ENCODE measurements at places on chromosomes 12 and 14.

DNA sequence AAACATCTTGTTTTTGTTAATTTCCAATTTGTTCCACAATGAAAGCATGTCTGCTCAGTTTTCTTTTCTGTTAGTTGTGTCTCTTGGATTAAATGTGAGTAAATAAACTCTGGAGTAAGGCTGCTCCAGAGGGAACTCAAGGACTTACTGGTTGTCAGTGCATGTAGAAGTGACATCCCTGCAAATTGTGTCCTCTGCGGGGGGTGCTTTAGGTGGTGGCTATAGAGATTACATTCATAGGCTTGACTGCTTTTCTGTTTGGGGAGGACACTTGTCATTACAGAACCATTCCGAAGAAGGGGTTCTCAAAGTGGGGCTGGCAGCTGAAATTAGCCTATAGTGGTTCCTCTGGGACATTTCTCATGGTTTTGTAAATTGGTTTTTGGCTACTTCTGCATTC is 8.8 kb downstream of the TMTC2 start:
- no peak for DNase-seq

DNA sequence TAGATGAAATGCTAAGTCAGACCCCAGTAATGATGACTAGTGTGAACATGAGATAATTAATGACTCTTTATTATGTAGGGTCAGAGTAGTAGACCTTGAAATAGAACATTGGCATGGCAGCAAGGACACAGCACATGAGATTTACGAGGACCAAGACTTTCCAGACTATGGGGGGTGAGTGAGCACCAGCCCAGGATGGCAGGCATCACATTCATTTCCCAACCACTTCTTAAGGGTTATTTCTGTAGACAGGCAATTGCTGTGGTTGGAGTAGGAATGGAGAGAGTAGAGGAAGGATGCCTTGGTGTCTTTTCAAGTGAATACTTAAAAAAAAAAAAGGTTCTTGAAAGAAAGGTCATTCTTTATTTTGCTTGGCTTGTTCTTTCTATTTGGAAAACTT is 189.4 kb upstream of the DYRK2 start:
- no peak for DNase-seq

DNA sequence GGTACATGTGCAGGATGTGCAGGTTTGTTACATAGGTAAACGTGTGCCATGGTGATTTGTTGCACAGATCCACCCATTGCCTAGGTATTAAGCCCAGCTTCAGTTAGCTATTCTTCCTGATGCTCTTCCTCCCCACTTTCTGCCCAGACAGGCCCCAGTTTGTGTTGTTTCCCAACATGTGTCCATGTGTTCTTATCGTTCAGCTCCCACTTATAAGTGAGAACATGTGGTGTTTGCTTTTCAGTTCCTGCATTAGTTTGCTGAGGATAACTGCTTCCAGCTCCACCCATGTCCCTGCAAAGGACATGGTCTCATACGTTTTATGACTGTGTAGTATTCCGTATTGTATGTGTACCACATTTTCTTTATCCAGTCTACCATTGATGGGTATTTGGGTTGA is 251.7 kb upstream of the NOVA1 start:
- DNase-seq = no peak

- no peak for DNase-seq
Observed at GRCh38 chr14:78152201-78153063, 17.7 kb upstream of the NRXN3 start.

GRCh38 chr14:69152181-69152901 is 578 bp downstream of the DCAF5 start:
- no peak for DNase-seq

DNA sequence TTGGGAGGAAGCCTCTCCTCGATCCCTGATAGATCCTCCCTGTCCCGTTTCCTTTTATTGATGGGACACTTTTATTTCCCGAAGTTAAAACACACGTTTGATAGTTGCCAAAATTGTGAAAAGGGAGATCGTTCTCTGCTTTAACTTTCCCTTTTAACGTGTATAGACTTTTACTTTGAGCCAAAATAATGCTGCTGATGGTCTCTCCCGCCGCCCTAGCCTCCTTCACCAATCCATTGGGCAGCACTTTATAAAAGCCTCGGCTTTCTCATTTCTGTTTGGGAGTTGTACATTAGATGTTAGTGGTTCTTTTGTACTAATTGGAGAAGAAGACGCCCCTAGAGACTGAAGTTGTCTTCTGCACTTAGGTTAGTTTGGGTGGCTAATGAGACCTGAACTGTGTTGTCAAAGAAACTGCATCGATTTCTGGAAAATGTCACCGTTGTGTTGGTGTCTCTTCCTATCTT is 1.4 kb downstream of the TMTC2 start:
- DNase-seq = no peak

- no peak for DNase-seq
Observed at GRCh38 chr14:63966407-63966806, 113.6 kb downstream of the SYNE2 start.

DNA sequence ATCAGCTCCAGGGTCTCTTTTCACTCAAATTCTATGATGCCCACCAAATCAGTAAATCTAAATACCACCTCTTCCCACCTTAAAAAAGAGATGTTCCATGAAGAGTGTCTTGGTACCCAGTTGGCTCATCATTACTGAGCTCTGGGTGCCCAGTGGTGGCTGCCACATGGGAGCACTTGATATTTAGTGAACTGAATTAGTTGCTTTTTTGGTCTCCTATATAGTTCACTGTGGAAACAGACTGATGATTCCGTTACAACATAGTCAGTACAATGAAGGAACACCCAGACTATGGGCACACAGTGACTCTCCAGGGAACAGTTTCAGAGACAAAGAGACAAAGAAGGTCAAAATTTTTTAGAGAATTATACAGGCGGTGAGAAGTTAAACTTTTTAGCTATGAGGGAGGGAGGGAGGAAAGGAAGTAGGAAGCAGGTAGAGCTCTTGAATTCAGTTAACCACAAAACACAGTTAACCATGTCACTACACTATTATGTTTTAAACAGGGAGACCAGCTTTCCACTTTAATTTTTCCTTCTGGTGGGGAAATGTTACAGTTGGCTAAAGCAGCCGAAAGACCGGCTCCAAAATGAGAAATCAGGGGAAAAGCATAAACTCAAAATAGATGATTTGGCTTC is 14.6 kb upstream of the YY1 start:
- DNase-seq = no peak

DNA sequence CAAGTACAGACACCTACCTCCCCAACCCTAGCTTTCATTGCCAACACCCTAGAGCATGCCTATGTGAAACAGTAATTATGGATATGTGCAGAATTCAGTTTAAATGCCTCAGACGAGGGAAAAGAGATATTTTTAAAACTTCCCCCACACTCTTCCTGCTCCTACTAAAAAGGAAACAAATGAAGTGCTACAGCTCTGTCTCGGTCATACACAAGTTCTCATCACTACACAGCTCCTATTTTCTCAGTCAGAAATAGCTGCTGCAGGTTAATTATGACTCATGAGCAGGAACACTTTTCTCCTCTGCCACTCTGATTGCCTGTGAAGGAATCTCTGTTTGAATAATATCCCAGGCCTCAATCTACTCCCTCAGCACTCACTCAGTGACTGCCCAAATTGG is 703.6 kb upstream of the FLRT2 start:
- DNase-seq = no peak

DNA sequence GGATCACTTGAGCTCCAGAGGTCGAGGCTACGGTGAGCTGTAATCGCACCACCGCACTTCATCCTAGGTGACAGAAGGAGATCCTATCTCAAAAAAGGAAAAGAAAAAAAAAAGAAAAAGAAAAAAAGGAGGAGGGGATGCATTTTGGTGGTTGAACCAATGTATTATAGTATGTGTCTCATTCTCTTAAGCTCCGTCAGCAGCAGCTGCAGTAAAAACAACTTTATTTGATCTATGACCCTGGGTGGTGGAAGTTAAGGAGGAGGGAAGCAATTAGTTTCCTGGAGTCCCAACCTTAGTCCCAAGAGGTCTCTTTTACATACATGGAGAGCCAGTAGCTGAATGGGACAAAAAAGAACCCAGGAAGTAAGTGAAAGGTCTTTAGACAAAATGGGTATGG is 26.8 kb upstream of the APOF start:
- no peak for DNase-seq

- DNase-seq = no peak
Observed at GRCh38 chr14:38743966-38744584, 359.0 kb downstream of the SEC23A start.

DNA sequence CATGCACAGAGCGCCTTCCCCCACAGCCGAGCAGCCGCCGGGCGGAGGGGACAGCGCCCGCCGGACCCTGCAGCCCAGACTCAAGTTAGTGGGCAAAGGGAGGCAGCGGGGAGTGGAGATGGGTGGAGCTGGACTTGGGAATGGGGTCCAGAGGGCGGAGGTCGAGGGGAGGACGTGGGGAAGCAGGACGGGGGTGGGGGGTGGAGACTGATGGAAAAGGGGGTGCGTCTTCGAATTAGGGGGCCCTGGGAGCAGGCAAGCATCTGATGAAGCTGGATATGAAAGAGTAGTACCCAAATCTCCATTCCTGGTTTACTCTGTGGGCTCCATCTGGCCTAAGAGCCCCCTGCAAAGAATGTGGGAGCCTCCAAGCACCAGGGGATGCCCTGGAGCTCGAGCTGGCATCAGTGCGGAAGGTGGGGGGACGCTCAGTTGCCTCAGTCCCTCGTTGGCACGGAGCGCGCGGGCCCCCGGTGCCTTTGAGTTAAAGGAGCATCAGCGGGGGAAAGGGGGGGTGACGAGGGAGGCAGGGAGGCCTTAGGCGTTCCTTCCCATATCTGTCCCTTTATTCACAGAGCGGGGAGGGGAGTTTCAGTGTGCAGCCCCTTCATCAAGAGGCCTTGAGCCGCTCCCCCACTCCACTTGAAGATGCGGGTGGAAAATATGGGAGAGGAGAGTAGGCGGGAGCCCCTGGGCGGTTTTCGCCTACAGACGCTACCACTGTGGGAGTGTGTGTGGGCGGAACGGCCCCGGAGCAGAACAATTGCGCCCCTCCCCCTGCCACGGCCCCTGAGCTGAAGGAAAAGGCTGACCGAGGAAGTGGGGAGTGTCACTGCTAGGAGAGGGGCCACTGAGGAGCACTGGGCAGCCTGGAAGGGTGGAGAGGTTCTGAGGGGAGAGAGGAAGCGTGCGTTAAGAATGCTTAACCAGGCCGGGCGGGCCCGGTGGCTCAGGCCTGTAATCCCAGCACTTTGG is 644 bp downstream of the NAB2 start:
- no peak for DNase-seq

- DNase-seq = no peak
Observed at GRCh38 chr14:38022775-38023174, 184.9 kb upstream of the SSTR1 start.

- no peak for DNase-seq
Observed at GRCh38 chr12:49932533-49933130, 17.9 kb upstream of the AQP2 start.

GRCh38 chr14:73696466-73697400 is 17.5 kb downstream of the PNMA1 start:
- DNase-seq = no peak

- no peak for DNase-seq
Observed at GRCh38 chr12:104615048-104615561, 158.4 kb downstream of the CHST11 start.

- no peak for DNase-seq
Observed at GRCh38 chr12:108270035-108270848, 68.9 kb downstream of the CMKLR1 start.

GRCh38 chr14:104770851-104771272 is 17.9 kb downstream of the SIVA1 start:
- no peak for DNase-seq

DNA sequence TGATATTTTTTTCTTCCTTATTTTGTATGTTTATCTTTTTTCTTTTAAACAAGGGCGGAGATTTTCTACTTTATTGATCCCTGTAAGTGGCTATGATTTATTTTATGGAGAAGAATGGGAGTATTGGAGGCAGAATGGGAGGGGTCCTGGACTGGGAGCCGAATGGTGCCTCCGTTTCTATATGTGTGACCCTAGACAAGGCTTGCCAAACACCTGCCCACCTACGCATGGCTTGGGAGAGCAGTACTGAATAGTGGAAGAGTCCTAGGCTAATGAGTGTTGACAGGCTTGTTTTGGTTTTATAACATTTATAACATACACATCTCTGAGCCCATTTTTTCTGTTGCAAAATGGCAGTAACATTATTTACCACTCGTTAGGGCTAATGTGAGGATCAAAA is 29.0 kb downstream of the STK38L start:
- no peak for DNase-seq

DNA sequence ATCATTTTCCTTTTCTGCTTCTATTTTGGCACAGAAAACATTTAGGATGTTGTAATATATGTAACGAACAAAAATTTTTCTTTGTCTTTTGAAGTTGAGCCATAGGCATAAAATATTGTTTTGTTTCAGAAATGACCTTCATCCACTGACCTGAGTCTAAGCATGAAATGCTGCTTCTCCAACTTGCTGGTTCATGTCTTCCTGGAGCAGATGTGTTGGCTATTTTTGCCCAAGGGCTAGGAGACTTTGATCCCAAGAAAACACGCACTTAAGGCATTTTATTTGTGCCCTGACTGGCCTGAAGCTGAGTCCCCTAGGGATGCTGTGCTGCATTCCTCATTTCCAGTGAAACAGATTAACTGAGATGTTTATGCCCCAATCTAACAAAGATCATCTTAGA is 27.2 kb upstream of the ALG10B start:
- no peak for DNase-seq

DNA sequence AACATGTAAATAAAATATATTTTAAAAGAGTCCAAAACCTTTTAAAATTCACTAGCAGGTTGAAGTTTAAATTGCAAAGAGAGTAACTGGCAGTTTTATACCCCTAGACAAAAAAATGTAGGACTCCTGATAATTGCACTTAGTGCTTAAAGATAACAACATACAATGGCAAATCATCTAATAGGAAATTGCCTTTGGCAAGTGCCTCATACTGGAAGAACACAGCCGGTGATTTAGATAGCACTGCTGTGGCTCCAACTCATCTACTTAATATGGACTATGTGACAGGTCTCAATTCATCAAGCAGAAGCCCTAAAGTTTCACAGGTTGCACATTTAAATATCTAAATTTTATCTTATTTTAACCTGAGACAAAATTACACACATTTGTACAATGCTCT is 13.4 kb downstream of the C12orf50 start:
- no peak for DNase-seq

DNA sequence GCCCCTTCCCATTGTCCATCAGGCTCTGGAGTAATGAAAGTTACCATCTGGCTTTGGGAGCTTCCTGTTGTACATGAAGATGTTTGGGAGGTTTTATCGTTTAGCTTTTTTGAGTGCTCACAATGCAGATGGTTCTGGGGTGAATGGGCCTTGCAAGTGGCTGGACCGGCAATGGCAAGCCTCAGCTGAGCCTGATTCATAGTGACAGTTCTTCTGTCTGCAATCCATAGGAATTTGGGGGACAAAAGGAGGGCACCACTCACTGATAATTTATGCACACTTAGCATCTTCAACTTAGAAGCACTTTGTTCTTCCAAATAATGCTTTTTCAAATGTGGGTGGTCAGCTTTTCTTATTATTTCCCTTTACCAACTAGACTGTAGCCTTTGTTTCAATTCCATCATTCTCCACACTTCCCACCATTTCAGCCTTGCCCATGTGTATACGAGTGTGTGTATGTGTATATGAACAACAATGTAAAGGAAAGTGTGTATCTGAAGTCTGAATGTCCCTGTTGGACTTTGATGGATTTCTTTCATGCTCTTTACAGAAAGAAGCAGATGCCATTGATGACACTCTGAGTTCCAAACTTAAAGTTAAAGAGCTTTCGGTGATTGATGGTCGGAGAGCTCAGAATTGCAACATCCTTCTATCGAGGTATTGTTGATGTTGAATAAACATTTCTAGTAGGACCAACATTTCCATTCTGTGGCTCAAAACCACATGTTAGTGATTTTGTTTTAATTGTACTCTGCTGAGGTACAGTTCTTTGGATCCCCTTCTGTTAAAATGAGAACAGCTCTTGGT is 125.5 kb downstream of the GPR135 start:
- DNase-seq = no peak
